ENCODE measurements at places on chromosomes 11 and 22. TPM values are rescaled to one million over a fixed set of nuclear protein-coding genes. Genes with fewer than 3 reads are reported as not detected.

JAML gene
- total RNA-seq = 1.2 TPM

GRCh38 chr22:20237480-20238440 lies 30.4 kb downstream of the RTN4R start:
- DNase-seq = peak; percentile 20

ARL2 gene
- 152 TPM for total RNA-seq

- DNase-seq = peak; percentile 27
Measured at GRCh38 chr22:29695129-29695926, 24.5 kb upstream of the CABP7 start.

F2 gene
- total RNA-seq = not detected

DNA sequence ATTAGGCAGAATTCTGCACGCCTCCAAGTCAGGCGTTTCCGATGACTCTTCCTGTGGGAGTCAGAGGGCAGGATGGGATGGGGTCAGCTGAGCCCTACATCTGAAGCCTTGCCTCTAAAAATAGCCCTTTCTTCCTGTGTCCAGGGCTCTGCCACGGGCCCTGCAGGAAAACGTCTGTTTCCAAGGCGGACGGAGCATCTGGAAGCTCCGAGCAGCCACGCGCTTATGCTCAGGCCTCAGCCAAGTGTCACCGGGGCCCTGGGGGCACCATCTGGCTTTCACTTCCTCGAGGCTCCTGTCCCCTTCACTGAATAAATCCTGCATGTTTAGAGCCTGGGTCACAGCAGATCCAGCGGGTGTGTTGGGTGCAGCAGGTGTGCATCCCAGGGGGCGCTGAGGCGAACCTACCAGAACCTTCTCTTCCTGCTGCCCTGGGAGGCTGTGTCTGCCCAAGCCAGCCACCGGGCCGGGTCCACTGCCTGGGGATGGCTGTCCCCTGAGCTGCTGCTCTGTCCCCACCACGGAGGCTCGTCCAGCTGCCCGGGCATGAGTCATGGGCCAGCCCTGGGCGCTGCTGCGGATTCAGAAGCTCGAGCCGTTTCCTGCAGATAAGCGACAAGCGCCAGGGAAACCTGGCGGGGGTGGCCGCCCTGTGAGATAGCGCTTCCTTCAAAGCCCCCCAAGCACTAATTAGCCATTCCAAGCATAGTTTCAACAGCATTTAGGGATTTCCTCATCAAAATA lies 32.0 kb upstream of the LINC01488 start:
- peak; percentile 37 for DNase-seq

OR52I2 gene
- total RNA-seq = not detected

GRCh38 chr11:2432628-2433071 lies 11.7 kb downstream of the TRPM5 start:
- no peak for DNase-seq

GRCh38 chr11:60334005-60334620 lies 7.1 kb downstream of the MS4A6E start:
- peak; percentile 10 for DNase-seq

DNA sequence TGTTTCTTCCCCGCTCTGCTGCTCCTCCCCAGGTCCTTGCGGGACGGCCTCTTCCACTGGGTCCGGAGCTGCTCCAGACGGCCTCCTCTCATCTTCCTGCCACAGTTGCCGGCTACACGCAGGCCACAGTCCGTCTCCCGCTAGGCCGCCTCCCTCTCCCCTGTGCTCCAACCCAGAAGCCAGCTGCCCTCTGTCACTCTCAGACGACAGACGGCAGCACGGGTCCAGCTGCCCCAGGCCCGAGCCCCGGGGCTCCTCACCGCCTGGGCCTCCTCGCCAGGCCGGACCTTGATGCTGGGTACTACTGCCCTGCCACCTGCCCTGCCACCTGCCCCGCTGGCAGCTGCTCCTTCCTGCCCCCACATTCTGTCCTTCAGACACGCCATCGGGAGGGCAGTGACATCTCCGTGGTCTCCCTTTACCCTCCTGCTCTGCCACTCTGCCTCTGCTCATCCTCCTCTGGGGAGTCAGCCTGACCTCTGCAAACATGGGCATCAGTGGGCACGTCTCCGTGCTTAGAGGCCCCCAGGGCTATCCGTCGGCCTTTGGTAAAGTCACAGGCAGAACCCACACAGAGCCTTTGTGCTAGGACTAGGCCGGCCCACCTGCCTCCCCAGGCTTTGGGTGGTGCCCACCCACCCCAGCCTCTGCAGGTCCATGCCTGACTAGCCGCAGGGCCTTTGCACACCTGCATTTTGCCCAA lies 43.1 kb upstream of the TH start:
- DNase-seq = no peak

BTG4 gene
- not detected for total RNA-seq

TRPC6 gene
- 0.20 TPM for total RNA-seq

POTEH gene
- total RNA-seq = not detected

MS4A14 gene
- 0.26 TPM for total RNA-seq

- no peak for DNase-seq
Measured at GRCh38 chr11:14619603-14620531, 23.7 kb upstream of the PDE3B start.
